C1 segment of cervical spinal cord (tissue), 14 donors: ENCODE measurements at places on chromosomes 12 and 14.

DNA sequence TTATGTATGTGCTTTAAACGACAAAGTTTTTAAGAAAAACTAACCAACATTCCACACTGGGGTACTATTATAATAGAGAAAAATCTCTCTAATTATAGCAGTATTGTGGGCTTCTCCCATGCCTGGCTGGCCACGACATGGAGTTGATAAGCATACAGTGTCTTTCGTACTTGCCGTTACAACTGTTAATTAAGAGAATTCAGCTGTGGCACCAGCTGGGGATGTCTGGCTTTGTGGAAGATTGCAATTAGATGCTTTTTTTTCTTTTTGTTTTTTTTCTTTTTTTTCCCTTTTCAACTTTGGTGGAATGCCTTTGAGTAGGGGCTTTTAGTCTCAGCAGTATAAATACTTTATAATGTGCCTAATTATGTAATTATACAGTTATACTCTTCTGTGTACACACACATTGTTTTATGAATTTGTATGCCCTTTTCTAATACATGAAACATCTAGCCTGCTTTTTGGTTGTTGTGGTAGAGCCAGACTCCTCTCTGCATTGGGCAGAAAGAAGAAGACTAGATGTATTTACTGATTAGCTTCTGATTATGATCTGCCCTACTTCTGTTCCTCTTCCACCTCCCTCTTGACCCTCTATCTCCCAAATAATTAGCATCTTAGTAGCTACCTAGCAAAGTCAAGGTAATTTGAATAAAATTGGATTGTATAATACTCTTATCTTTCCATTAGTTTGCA lies 76.4 kb downstream of the SUSD6 start:
- DNase-seq = no peak

DNA sequence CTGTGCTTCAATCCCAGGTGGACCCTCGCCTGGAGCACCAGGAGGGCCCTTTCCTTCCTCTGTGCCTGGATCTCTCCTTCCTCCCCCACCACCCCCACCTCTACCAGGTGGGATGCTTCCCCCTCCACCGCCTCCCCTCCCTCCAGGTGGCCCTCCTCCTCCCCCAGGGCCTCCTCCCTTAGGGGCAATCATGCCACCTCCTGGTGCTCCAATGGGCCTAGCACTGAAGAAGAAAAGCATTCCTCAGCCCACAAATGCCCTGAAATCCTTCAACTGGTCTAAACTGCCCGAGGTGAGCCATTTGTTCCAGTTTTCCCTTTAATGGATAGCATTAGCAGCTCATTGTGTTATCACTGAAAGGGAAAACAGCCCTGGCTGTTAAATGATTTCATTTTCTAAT lies 134.0 kb downstream of the GPR135 start:
- DNase-seq = no peak

DNA sequence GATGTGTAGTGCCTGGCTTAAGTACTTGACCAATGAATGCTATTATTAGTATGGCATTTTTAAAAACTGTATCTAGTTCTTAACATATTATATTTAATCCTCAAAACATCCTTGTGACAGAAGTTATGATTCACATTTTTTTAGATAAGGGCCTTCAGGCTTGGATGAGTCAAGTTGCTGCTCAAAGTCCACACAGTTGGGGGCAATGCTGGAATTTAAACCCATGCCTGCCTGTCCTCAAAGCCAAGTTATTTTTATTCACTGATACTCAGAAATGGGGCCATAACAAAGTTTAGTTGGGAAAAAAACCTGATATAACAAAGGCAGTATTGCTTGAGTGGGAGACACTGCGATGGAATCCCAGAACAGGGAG lies 50.6 kb downstream of the RFX4 start:
- no peak for DNase-seq

DNA sequence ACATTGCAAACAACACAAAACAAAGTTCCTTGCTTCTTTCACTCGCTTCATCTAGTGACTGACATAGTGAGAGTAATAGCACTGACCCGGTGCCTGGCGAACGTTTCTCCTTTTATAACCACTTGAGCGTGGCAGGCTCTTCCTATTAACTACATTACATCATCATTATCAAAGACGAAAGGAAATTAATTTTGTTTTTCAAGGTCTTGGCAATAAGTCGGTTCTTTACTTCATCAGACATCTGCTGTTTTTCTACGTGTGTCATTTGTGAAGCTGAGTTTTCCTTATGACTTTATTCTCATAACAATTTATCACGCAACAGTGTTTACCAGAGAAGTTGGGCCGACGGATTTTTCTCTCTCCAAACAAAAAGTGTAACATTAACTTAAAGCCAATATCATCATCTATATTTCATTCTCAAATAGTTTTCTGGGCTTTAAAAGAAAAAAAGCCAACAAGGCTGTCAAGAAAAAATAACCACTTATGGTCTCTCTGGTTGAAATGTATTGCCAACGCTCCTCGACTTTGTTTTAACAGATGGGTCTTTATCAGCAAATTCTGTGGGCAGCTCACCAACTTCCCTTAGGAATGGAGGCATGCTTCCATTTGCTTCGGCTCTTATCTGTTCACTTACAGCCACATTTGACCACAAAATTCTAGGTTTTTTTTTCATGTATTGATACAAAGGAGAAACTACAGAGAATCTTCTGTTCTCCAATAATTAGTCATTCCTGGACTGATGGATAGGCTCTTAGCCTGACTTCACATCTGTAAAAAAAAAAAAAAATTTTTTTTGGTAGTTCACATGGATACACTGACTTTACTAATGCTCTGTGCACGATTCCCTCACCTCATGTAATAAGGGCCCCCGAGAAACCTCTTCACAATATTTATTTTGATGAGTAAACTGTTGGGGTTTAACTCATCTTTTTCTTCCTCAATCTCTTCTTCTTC lies 97.1 kb upstream of the CDKN3 start:
- no peak for DNase-seq

- DNase-seq = no peak
These were observed 46.3 kb downstream of the TRAF3 start for GRCh38 chr14:102823546-102823945.

- DNase-seq = no peak
These were observed 32.4 kb downstream of the PIGH start for GRCh38 chr14:67567654-67568053.

DNA sequence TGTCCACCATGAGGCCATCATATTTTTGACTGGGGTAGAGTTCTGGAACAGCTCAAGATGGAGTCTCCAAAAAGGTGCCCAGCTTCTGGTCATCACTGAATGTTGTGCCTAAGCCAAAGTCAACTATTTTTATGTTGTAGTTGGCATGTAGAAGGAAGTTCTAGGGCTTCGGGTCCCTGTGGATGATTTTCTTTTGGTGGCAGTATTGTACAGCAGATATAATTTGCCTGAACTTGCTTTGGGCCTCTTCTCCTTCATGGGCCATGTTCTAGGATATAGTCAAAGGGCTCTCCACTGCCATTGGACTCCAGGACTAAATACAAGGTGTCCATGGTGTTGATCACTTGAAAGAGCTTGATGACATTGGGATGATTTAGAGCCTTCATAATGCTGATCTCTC lies 143.6 kb downstream of the SLC38A4 start:
- DNase-seq = no peak
